CD4-positive, alpha-beta T cell treated with Interleukin-17A for 4 hours (primary cell): ENCODE measurements at places on chromosomes 6 and 20.

DNA sequence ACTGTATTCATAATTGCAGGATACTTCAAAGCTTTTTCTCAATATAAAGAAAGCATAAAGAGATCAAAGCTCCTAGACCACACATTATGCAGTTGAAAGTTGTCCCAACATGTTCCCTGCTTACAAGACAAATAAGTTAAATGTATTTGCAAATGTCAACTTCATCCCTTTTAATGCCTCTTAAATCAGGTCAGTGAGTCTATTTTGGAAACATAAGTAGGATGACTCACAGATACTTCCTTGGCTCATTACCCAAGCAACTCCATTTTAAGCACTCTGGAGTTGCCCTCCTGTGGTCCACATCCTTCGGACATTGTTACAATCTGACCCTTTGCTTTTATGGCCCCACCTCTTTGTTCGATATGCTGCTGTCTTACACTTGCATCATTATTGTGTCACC, 162.0 kb downstream of the FAXC start:
- DNase-seq: no peak

GRCh38 chr6:82861121-82861520, 204.5 kb downstream of the UBE3D start:
- DNase-seq: no peak

- peak; percentile 47 for DNase-seq
These were observed 24.7 kb downstream of the ENTPD6 start for GRCh38 chr20:25220021-25220730.

DNA sequence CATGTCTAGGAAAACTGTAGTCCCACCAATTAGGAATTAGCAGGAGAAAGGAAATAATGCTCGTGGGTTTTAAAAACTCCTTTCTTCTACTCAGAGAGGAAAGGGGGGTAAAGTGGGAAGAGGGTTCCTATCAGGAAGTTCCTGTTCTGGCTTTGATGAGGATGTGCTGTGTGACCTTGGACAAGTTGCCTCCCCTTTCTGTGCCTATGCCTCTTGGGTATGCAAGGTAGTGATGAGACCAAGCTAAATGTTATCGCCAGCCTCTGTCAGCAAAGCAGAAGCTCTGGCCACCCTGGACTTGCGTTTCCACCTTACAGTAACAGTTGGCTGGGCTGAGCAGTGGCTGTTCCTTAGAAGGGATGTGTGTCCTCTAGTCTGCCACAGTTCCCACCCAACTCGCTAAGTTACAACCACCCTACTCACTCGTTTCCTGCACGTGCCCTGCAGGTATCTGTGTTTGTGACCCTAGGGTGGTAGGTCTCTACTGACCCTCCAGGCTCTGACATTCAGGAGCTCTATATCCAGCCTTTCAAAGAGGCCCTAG, 110.0 kb downstream of the PREX1 start:
- DNase-seq: no peak

DNA sequence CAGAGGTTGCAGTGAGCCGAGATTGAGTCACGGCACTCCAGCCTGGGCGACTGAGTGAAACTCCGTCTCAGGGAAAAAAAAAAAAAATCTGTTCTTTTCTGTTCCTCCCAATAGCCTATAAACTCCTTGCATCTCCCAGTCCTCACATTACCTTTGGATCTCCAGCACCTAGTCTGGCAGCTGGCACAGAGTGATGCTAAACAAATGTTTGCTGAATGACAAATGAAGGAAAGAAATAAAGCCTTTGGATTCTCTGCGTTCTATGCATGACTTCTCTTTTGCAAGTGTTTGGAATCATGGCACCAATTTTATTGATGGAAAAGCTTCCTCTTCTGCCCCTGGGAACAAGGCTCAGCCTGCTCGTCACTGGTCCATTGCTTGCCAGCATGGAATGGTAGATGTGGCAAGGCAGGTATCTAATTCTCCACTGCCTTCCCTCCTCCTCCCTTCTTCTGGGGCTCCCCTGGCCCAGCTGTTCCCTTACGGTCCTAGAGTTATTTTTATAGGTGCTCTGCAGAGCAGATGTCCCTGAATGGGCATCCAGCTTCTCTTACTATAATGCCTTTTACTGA, 53.6 kb upstream of the FYN start:
- DNase-seq: no peak

DNA sequence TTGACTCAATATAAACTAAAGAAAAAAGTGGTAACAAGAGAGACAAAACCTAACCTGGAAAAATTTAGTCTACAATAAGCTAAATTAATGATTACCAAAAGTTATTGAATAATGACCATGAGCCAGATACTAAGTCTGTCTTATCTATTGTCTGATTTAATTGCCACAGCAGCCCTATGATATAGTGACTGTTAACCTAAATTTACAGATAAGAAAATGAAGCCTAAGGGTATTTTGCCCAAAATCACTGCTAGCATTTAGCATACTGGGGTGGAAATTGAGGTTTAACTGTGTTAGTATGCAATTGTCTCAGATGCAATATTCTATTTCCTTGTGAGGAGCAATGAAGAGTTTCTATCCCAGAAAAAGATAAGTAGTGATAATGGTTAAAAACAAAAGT, 361.0 kb upstream of the EYS start:
- DNase-seq: no peak
